ENCODE measurements at places on chromosomes 5 and 9.

- no peak for DNase-seq
These were observed 624 bp upstream of the RETREG1 start for GRCh38 chr5:16617274-16617968.

DNA sequence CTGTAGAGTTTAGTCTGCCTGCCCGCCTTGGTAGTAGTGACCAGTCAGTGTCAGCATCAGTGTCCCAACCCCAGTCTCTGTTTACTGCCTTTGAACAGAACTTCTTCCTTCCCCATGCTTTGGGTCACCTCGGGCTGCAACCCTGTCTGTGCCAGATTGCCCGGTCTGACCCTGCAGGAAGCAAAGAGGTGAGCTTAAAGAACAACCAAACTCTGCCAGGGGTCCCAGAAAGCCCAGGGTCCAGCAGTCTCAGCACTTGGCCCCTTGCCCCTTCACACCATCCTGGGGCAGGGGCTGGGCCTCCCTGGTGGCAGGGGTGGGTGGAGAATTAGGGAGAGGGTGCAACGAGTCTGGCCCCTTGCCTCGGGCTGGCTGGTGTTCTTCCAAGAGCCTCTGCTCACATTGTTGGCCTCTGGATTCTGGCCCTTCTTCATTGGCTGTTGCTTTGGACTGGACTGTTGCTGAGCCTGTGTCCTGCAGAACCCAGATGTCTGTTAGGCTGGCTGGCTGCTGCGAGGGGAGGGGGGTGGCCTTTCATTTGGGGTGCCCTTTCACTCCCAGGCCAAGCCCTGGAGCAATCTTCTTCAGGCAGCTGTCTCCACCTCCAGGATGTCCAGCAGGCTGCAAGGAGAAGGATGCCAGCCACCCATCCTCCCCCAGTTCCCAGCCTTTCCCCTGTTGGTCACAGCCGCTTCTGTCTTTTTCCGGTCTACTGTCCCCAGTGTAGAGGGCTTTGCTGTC, 51.2 kb downstream of the SAR1B start:
- no peak for DNase-seq

- DNase-seq: no peak
These were observed 6.9 kb downstream of the KIAA1958 start for GRCh38 chr9:112493393-112494137.

GRCh38 chr9:133545494-133546286, 11.2 kb downstream of the ADAMTSL2 start:
- no peak for DNase-seq

GRCh38 chr9:14585730-14586473, 107.3 kb downstream of the ZDHHC21 start:
- no peak for DNase-seq

DNA sequence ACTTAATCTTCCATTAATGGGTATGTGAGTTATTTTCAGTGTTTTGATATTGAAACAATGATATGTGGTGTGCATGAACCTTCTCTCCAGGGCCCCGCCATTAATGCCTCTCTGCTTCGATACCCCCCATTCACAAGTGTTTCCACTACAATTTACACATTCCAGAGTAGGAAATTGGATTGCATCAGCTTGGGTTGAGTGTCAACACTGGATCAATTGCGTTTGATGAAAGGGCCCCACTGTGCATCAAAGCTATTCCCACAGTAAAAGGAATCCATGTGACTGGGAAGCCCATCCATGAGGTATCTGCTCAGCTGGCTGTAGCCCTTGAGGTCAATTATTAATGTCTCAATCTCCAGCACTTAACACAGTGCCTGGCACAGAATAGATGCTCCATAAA, 17.8 kb upstream of the LVRN start:
- DNase-seq: no peak

GRCh38 chr9:121360601-121361374, 9.3 kb downstream of the STOM start:
- peak; percentile 78 for DNase-seq

DNA sequence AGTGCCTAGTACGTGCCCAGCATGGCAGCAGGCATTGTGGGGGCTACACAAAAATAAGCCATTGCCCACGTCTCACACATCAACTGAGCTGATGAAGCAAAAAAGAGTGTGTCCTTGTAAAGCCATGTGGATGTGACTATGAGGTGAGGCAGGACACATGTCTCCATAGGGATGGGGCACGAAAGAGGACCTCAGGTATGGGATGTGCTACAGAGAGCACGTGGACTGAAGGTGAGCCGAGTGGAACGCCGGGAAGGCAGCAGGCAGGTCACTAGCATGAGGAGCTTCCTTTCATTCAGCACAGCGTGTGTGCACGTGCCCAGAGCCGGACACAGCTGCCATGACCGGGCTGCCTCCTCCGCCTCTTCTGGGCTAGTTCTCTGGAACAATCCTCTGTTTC, 429.8 kb downstream of the SPOCK1 start:
- no peak for DNase-seq

GRCh38 chr9:121345070-121345469, 25.0 kb downstream of the STOM start:
- DNase-seq: no peak

GRCh38 chr5:124343451-124343867, 403.0 kb downstream of the ZNF608 start:
- DNase-seq: peak; percentile 87

DNA sequence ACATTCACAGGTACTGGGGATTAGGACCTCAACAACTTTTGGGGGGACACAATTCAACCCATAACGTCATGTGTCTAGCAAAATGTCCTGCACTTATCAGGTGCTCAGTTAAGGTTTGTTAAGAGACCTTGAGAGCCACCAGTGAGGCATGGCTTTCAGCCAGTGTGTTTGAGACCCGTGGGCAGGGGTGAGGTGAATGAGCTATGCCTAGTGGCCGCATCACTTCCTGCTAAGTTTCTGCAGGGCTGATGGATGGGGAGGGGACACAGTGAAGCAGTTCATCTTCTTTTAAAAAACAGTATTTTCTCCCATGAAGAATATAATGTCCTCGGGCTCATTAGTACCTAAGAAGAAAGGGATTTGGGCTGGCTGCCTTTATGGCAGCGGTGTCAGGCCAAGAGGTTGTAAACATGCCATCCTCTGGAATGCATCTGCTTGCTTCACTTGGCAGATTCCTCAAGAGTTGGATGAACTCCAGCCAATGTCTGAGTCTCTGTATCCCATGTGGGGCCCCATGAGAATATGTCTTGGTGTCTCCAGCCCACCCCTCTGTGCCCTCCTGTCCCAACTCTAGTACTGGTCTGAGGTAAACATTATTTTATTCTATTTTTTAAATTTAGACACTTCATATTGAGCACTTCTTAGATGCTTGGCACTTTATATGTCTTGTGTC, 282.2 kb downstream of the CWC27 start:
- DNase-seq: no peak

Measured in fibroblast of skin of left quadriceps (primary cell).